Fibroblast of pulmonary artery (primary cell): ENCODE measurements at places on chromosomes 4 and X.
A peak's percentile ranks its signal among the peaks of the same experiment; 100 is the strongest.

GRCh38 chr4:28490669-28491068 is 1630.0 kb downstream of the STIM2 start:
- DNase-seq: peak; percentile 12

GRCh38 chrX:936979-937769 is 275.3 kb downstream of the CRLF2 start:
- no peak for DNase-seq

- DNase-seq: no peak
These were observed 21.8 kb downstream of the NOP14 start for GRCh38 chr4:2941138-2942036.

DNA sequence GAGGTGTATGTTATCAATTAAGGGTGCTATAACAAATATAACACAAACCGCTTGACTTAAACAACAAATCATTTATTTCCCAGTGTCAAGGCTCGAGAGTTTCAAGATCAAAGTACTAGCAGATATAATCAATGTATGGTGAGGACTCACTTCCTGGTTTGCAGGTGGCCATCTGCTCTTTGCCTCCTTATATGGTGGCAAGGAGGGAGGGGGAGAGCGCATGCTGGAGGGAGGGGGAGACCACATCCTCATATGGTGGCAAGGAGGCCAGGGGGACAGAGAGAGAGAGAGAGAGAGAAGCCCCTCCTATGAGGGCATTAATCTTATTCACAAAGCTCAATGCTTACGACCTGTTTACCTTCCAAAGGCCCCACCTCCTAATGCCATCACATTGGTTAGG is 372.3 kb upstream of the SPOCK3 start:
- no peak for DNase-seq

- no peak for DNase-seq
These were observed 1269.3 kb upstream of the TENM3 start for GRCh38 chr4:180973894-180974293.

GRCh38 chr4:145260091-145260490 is 79.7 kb upstream of the OTUD4 start:
- no peak for DNase-seq

- no peak for DNase-seq
These were observed 2.8 kb downstream of the CENPU start for GRCh38 chr4:184731056-184731455.

DNA sequence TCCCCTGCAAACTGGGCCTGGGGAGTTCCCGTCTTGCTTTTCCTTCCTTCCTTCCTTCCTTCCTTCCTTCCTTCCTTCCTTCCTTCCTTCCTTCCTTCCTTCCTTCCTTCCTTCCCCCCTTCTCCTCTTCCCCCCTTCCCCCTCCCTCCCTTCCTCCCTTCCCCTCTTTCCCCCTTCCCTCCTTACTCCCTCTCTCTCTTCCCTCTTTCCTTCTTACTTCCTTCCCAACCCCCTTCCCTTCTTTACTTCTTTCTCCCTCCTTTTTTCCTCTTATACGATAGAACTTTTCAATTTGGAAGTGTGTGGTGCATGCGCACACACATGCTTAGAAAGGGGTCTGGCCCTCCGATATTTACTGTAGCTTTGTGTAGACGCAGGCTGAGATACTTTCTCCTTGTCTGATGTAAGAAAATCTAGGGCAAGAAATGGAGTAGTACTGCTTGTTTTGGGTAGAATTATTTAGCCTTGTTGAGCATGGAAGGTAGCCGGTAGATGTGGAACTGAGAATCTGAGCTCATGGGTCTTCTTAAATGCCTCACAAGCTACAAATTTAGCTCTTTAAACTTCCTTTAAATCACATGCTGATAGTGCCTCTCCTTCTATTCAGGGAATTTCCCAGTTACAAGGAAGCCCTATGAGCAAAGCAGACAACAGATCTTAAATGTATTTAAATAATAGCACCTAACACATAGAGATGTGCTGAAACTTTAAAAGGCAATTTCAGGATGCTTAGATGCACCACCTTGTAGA is 189.6 kb downstream of the GPAT3 start:
- no peak for DNase-seq

DNA sequence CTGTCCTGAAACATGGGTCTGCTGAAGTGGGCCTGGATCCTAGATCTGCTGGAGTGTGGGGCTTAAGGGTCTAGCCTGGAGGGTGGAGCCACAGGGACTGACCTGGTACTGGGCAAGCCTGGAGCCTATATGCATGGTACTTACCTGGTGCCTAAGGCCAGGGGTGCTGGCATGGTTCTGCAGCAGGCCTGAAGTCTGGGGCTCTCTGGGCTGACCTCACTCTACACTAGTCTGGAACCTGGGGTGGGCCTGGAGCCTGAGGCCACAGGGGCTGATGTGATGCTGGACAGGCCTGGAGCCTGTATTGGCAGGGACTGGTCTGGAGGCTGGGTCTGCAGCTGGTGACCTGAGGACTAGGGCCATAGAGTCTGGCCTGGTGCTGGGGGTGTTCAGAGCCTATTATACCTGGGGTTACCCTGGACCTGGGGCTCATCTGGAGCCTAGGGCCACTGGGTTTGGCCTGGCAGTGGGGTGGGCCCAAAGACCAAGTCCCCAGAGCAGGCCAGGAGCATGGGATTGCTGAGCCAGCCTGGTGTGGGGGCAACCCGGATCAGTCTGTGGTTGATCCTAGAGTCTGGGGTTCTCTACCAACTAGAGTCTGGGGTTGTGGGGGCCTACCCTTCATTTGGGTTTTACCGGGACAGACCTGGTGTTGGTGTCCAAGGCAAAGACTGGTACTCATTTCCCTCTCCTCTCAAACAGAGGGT is 179.6 kb downstream of the SLC4A4 start:
- no peak for DNase-seq

- no peak for DNase-seq
These were observed 15.7 kb downstream of the ADGRA3 start for GRCh38 chr4:22500128-22500611.

DNA sequence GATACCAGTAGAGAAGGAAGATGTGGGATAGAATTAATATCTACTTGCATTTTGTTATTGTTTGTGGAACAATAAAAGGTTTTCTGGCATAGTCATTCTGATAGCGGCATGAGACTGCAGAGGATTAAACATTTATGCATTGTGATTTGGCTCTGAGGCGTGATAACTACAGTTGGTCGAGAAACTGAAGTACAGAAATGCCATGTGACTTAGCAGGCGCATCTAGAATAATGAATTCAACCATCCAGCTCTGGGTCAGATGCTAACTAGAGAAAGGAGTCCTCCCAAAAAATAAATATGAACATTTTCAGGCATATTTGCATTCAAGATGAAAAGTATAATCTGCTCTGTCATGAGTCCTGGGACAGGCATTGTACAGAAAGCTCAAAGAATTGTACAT is 62.8 kb downstream of the CCSER1 start:
- DNase-seq: no peak

GRCh38 chrX:124211312-124211942 is 121.0 kb upstream of the TEX13D start:
- peak; percentile 20 for DNase-seq

DNA sequence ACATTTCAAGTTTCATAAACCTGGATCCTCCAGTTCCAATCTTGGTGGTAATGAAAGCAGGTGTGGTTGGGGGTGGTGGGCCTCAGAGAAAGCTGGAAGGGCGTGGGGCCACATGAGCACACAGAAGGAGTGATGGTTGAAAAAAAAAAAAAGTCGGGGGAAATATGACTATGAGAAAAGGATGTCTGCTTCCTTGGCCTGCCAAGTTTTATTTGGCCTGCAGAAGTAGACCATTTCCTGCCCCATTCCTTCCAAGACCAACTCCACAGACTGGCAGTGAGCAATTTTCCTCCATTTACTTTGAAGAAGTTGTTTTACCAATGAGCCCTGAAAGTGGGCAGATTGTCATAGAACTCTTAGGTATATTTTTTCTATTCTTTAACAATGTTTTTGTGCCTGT is 43.3 kb downstream of the LNX1 start:
- DNase-seq: peak; percentile 65

DNA sequence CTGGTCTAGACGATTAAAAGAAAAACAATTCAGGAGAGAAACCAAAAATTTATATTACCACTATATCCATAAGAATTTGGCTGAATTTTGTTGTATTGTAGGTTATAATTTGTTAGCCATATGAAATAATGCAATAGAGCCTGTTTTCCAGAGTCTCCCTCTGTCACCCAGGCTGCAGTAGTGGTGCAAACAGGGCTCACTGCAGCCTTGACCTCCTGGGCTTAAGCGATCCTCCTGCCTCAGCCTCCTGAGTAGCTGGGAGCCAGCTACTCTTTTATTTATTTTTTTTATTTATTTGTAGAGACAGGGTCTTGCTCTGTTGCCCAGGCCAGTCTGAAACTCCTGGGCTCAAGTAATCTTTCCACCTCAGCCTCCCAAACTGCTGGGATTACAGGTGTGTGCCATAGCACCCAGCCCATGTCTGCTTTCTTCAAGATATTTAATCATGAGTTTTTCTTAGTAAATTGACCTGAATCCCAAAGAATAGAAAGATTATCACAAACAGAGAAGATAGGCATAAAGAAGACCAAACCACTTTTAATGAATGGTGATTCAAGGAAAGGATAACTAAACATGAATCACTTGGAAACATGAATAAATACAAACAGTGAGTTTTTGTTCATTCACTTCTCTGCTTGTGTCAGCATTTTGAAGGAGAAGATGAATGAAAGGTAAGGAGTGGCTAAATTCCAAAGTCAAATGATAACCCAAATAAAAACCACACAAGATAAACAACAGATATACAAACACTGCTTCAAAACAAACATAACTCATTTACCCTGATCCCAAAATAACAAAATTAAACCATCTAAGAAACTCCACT is 82.1 kb downstream of the PPP3CA start:
- no peak for DNase-seq

DNA sequence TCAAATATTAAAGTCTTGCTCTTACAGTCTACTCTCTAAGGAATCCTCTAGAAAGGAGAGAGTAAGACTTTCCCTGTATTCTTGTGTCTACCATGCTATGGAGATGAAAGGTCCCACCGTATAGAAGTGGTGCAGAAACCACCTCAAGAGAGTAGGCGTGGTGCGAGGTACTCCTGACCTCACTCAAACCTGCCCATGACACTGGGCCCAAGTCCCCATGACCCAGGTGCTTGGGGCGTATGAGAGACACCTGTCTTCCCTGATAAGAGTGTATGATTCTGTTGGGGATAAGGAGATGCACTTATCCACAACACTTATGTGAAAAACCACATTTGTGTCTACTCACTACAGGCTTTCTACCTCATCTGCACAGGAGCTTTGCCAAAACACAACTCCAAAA is 55.0 kb upstream of the STS start:
- DNase-seq: no peak

DNA sequence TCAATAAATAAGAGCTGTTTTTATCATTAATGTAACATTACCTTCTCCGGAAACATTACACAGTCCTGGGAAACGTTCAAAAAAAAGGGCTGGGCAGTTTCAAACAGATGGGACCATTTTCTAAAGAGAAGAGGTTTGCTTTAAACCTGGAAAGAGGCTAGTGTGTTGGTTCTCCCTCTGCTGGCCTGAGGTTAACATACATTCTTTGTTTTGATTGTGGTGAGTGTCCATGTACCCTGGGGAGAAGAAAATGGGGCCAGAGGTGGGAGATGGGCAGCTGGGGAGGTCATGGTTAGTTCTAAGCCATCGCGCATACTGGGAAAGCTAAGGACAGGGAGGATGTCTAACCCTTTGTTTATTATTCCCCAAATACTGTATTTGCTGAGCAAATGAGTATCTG is 194.7 kb downstream of the CPEB2 start:
- DNase-seq: peak; percentile 64

GRCh38 chr4:142850478-142850877 is 4.4 kb upstream of the INPP4B start:
- peak; percentile 14 for DNase-seq

DNA sequence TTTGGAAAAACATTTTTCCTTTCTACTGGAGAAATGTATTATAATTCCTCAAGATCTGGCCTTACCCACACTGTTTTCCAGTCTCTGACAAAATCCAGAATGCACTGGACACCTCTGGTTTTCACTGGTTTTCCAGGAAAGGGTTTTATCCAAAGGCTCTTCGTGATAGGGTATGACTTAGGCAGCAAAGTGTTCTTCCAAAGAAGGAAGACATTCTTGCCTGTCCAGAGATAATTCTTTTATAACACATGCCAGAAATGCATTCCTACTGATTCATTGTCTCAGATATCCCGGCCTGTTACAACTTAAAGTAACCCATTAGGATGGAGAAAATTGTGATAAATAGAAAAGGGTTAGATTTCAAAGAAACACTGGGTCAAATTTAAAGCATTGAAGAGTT is 2343.1 kb downstream of the PCDH7 start:
- peak; percentile 87 for DNase-seq

GRCh38 chr4:26611372-26611771 is 27.5 kb downstream of the TBC1D19 start:
- DNase-seq: no peak

DNA sequence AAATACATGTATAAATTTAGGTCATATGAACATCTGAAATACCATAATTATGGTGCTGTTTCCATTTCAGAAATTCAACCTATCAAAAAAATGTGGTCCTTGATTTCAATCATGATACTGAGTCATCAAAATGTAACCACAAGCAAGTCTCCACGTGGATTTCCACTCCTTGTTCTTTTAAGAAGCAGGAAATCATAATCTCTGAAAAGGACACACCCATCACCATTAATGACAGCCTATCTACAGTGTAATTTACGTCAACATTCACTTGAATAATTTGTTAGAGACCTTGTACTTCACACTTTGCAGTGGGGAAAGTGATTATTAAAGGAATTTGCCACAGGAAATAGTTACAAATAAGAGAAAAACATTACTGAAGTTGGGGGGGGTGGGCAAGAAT is 17.7 kb upstream of the SLC7A11 start:
- peak; percentile 70 for DNase-seq

- DNase-seq: peak; percentile 58
These were observed 90.5 kb downstream of the ELOVL6 start for GRCh38 chr4:110107866-110108265.

DNA sequence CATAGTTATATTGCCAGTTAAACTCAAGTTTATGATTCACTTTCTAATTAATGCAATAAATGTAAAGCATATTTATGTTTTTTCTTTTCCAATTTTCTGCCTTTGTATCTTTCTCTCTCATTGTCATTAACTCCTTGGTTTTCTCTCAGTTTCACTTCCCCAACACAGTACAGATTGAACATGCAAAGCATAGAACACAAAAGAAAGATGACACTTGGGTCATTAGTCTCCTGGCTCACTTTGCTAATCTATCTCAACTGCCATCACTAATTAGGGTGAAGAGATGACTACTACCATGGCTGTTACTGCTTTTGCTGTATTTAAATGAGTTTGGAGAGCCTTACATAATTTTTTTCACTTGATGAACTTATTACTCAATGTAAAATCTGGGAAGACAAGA is 12.3 kb upstream of the NAA11 start:
- no peak for DNase-seq

GRCh38 chr4:84578540-84579402 is 4.2 kb upstream of the CDS1 start:
- DNase-seq: peak; percentile 72

GRCh38 chr4:70778888-70779422 is 57.2 kb downstream of the RUFY3 start:
- peak; percentile 55 for DNase-seq

- peak; percentile 18 for DNase-seq
These were observed 41.9 kb downstream of the PCDH19 start for GRCh38 chrX:100368167-100368566.

- peak; percentile 9 for DNase-seq
These were observed 15.6 kb upstream of the ASMTL start for GRCh38 chrX:1468250-1468772.
